ENCODE measurements at places on chromosomes 12 and 14. TPM values are rescaled to one million over a fixed set of nuclear protein-coding genes. Genes with fewer than 3 reads are reported as not detected.

The TMEM119 gene
- 0.12 TPM for total RNA-seq

GRCh38 chr14:76953311-76953945, 75.1 kb downstream of the IRF2BPL start:
- H3K27me3 ChIP-seq, result no peaks in the 10 kb centered on the region
- DNase-seq, result peak; percentile 57
- peak overlapping the region; percentile 53 for H3K27ac ChIP-seq
- peak overlapping the region; percentile 61 for H3K4me3 ChIP-seq

DNA sequence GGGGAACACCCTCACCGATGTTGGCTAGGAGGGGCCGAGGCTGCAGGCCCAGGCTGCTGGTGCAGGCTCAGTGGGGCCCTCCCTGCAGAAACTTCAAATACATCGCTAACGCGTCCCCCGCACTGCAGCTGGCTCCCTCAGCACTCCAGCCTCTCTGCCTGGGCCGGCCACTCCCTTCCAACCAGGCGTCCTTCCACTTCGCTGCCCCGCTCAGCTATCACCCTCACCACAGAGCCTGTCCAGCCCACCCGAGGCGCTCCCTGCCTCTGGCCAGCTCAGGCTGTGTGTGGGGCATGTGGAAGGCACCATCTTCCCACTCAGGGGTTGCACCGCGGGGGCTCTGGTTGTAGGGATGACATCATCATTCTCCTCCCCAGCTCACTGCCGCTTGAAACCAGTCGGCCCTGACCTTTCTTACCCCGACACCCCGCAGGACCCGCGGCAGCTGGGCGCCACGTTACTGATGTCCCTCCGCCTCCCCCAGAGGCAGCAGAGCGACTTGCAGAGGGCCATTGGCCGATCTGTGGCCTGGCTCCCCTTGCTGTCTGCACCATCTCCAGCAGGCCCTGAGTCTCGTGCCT, 199.9 kb upstream of the RTL1 start:
- H3K36me3 ChIP-seq, result no peaks in the 10 kb centered on the region
- peaks cover 9% of the 10 kb centered on the region for H3K27me3 ChIP-seq
- no peaks in the 10 kb centered on the region for H3K4me1 ChIP-seq
- DNase-seq, result no peak
- H3K27ac ChIP-seq, result no peak overlapping the region
- no peak overlapping the region for H3K4me3 ChIP-seq

The RNASE7 gene
- not detected for total RNA-seq

DNA sequence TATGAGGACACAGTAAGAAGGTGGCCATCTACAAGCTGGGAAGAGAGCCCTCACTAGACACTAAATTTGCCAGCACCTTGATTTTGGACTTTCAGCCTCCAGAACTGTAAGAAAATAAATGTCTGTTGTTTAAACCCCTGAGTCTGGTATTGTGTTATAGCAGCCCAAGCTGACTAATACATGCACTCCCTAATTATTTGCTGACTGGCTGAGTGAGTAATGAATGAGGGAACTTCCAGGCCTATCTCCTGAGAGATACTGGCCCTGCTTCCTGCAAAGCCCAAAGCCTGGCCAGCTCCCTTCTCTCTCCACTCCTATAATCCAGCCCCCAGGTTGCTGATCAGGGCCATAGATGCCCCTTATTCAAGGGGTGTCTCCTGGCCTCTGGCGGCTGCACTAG, 120.0 kb upstream of the NOS1 start:
- DNase-seq, result no peak
- H3K4me3 ChIP-seq, result no peak overlapping the region
- no peaks in the 10 kb centered on the region for H3K27me3 ChIP-seq
- no peak overlapping the region for H3K27ac ChIP-seq
- no peaks in the 10 kb centered on the region for H3K36me3 ChIP-seq
- no peaks in the 10 kb centered on the region for H3K4me1 ChIP-seq

GRCh38 chr12:116009805-116010204, 267.7 kb downstream of the MED13L start:
- H3K4me3 ChIP-seq, result no peak overlapping the region
- H3K27me3 ChIP-seq, result no peaks in the 10 kb centered on the region
- H3K36me3 ChIP-seq, result peaks cover 38% of the 10 kb centered on the region
- no peak overlapping the region for H3K27ac ChIP-seq
- no peak for DNase-seq
- no peaks in the 10 kb centered on the region for H3K4me1 ChIP-seq

- no peaks in the 10 kb centered on the region for H3K27me3 ChIP-seq
- no peak overlapping the region for H3K27ac ChIP-seq
- no peak overlapping the region for H3K4me3 ChIP-seq
- H3K4me1 ChIP-seq, result no peaks in the 10 kb centered on the region
- peaks cover 16% of the 10 kb centered on the region for H3K36me3 ChIP-seq
- no peak for DNase-seq
These were observed 44.6 kb downstream of the CEP83 start for GRCh38 chr12:94415066-94415465.

The KCTD10 gene
- 48.3 TPM for total RNA-seq

DNA sequence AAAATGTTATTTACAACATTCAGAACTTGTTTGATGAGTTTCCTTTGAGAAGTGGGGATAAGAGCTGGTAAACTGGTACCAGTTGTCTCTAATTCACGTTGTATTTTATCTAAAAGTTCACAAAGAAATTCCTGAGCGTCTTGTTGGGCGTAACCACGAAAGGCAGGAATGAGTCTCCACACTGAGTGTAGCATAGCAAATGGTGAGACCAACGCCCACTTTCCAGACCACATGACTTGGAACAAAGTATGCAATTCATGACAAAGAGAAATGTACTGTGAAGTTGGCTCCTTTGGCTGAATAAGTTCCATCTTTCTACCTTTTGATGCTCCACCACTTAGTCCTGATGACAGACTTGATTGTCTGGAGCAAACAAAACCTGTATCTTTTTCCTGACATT, 18.4 kb downstream of the USP44 start:
- H3K27me3 ChIP-seq, result no peaks in the 10 kb centered on the region
- DNase-seq, result no peak
- H3K4me1 ChIP-seq, result peaks cover 7% of the 10 kb centered on the region
- H3K4me3 ChIP-seq, result no peak overlapping the region
- H3K27ac ChIP-seq, result no peak overlapping the region

- no peak overlapping the region for H3K4me3 ChIP-seq
- DNase-seq, result no peak
- peaks cover 28% of the 10 kb centered on the region for H3K27me3 ChIP-seq
- H3K4me1 ChIP-seq, result peaks cover 10% of the 10 kb centered on the region
- H3K36me3 ChIP-seq, result no peaks in the 10 kb centered on the region
These were observed 3.7 kb downstream of the CLEC14A start for GRCh38 chr14:38252066-38252710.

DNA sequence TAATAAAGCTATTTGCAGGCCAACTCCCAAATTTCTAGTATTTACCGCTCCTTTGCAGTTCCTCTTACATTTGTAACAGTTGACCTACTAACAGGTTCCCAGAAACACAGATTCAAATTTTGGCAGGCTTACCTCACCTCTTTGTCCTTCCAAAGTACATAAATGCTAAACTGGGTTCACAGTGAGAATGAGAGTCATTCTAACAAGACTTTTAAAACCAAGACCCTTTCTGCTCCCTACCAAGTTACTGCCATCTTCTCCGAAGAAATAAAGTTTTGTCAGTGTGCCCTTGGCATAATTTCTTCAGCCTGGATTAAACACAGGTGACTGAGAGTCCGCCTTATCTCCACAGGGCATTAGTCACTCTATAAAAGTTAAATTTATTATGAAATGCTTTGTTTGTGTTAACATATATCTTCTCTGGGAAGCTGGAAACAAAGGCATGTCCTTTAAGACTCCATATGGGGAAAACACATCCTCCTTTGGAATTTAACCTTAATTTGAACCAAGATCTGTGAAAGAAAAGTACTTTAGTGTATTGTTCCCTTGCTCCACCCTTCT, 28.2 kb downstream of the FOXA1 start:
- no peaks in the 10 kb centered on the region for H3K36me3 ChIP-seq
- no peak for DNase-seq
- no peak overlapping the region for H3K4me3 ChIP-seq
- H3K27me3 ChIP-seq, result no peaks in the 10 kb centered on the region

DNA sequence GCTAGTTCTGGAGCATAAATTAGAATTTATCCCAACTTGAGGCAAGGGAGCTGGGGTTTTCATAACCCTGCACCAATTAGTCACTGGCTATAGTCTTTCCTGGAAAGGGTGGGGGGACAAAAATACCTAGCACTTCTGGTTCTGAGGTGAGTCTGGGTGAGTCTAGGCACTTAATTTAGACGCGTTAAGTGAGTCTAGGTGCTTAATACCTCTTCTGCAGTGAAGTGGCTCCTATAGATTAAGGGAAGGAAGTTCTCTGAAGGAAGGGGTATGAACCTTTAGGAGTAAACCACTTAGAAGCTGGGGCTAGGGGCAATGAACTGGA, 251.7 kb downstream of the EFCAB11 start:
- peak overlapping the region; percentile 7 for H3K4me3 ChIP-seq
- peaks cover 2% of the 10 kb centered on the region for H3K27me3 ChIP-seq
- no peak overlapping the region for H3K27ac ChIP-seq
- H3K4me1 ChIP-seq, result peaks cover 49% of the 10 kb centered on the region
- H3K36me3 ChIP-seq, result peaks cover 4% of the 10 kb centered on the region
- no peak for DNase-seq

The DRAM1 gene
- 4.1 TPM for total RNA-seq

The RPS26 gene
- 35.4 TPM for total RNA-seq

DNA sequence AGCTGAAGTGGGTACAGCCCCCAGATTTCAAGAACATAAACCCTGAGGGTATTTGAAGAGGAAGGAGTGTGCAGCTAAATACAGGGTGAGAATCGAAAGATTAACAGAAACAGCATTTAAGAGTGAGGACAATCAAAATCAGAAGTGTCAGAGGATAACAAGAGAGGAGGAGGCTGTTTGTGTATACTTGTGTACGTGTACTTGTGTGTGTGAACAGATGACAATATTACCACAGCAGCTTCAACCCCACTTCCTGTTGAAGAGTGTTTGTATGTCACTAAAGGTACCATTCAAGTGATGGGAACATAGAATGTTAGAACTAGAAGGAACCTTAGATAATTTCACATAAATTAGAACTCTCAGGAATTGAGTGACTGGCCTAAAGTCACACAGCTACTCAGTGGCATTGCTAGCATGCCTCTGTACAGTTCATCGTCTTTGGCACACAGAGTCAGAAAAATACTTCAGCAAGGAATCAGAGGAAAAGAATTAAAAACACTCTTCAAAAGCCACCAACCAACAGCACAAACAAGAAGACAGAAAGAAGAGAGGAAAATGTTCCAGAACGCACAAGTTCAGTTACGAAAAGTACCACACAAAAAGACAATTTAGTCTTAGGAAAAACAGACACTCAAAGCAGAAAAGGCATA, 164.3 kb upstream of the BCL2L14 start:
- DNase-seq, result no peak
- H3K27ac ChIP-seq, result peak overlapping the region; percentile 88
- peak overlapping the region; percentile 30 for H3K4me3 ChIP-seq
- peaks cover 24% of the 10 kb centered on the region for H3K36me3 ChIP-seq
- H3K27me3 ChIP-seq, result no peaks in the 10 kb centered on the region
